ENCODE measurements at places on chromosomes 2 and 18.

DNA sequence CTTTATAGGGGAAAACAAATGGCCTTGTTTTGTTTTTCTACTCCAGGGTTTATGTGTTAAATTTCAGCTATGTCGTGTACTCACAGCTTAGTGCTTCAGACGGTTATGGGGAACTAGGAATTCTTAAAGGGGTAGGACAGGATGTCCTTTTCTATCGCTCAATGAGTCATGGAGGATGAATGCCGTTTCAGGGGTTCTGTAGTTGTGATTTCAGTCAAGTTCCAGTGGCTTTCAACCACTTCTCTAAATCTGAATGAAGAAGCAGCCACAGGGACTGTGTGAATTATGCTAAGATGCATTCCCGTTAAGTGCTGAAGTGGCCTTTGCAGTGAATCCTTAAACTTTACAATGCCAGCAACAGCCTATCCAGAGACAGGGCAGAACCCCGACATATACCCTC, 1231.7 kb upstream of the ZEB2 start:
- DNase-seq = no peak

GRCh38 chr18:21257386-21257785, 15.4 kb downstream of the GREB1L start:
- no peak for DNase-seq

GRCh38 chr2:200525882-200526651, at the start of gene SGO2:
Gene SGO2 (plus strand): TSS chr2:200526207. CDS start chr2:200532976, 6,769 bp downstream.
- peak; percentile 97 for DNase-seq

- DNase-seq = no peak
Measured at GRCh38 chr18:74221081-74221480, 70.7 kb downstream of the CYB5A start.

DNA sequence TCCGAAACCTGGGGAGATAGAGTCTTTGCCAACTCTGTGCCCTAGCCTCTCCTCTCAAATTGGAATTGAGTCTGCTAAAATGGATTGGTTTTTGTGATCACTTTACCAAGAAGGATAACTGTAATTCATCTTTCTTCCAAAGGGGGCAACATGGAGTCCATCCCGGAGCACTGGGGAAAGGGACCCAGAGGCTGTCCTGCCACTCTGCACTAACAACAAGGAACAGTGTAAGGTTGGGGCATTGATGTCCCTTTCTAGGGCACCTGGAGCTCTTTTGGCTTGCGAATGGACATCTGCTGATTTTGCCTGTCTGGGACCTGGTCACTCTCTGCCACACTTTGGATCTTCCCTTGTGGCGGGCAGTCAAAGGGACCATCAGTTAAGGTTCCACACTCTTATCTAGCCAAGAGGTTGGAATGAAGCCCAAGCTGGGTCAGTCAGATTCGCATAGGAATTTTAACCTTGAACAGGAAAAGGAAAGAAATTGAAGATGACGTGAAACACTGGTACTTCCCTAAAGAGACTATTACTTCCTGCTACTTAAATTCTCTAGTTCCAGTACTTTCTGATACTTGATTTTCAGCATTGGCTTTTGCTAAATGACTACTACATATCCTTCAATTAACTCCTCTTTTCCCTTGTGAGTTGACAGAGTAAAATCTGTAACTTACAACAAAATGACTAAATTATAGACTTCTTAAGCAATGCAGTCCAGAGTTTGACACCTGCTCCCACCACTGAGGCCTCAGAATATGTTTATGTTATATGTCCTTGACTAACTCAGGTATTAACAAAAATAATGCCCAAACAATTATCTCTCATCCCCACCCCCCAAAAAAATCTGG, 64.7 kb upstream of the KLF7 start:
- peak; percentile 41 for DNase-seq

DNA sequence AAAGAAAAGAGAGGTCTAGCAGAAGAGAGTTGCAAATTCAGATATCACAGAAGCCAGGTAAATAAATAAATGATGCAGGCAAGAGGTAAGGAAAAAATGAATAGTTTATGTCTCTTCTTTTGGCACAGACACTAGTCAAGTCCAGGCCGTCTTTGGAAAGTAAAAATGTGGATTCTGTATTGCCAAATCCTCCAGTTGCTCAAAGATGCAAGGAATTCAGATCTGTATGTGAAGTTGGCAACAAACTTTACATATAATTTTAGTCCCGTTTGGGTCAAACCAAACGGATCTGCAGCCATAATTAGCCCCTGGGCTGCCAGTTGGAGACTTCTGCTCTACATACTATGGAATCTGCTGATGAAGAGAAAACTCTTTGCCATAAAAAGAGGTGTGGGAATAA, 200.5 kb upstream of the RND3 start:
- DNase-seq = no peak

DNA sequence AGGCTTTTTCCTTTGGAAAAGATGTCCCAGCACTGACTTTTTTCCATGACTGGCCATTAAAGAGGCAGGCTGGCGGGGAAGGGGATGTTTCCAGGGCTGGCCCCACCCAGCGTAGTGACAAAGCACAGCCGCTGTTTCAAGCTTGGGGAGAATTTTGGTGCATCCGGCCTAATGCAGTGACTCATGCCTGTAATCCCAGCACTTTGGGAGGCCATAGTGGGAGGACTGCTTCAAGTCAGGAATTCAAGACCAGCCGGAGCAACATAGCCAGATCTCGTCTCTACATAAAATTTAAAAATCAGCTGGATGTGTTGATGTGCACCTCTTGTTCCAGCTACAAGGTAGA, 78.0 kb upstream of the SH3BP4 start:
- no peak for DNase-seq

DNA sequence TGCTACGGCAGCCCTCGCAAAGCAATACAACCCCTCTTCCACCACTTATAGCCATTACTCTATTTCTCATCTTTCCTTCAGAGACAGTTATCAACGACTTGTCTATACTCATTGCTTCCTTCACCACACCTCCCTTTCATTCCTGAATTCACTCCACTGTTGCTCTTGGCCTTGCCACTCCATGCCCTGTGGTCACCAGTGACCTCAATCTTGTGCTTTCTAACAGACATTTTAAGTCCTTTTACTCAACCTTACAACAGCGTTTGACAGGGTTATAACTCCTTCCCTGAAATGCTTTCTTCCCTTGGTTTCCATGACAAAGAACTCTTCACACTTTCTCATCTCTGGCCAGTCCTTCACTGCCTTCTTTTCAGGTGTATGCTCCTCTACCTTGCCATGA, 90.6 kb upstream of the CCDC141 start:
- DNase-seq = no peak

- no peak for DNase-seq
Measured at GRCh38 chr2:162233197-162233596, 10.0 kb downstream of the FAP start.

GRCh38 chr2:40458271-40458794, 6.4 kb upstream of the SLC8A1 start:
- peak; percentile 59 for DNase-seq

- no peak for DNase-seq
Measured at GRCh38 chr2:88637464-88637863, 10.2 kb upstream of the EIF2AK3 start.

- DNase-seq = no peak
Measured at GRCh38 chr2:31259075-31259474, 25.1 kb downstream of the EHD3 start.

- DNase-seq = no peak
Measured at GRCh38 chr18:6566338-6566911, 151.7 kb upstream of the L3MBTL4 start.

- DNase-seq = no peak
Measured at GRCh38 chr2:120123090-120123489, 100.1 kb downstream of the TMEM185B start.

GRCh38 chr18:11861583-11862288, 10.5 kb downstream of the CHMP1B start:
- no peak for DNase-seq

DNA sequence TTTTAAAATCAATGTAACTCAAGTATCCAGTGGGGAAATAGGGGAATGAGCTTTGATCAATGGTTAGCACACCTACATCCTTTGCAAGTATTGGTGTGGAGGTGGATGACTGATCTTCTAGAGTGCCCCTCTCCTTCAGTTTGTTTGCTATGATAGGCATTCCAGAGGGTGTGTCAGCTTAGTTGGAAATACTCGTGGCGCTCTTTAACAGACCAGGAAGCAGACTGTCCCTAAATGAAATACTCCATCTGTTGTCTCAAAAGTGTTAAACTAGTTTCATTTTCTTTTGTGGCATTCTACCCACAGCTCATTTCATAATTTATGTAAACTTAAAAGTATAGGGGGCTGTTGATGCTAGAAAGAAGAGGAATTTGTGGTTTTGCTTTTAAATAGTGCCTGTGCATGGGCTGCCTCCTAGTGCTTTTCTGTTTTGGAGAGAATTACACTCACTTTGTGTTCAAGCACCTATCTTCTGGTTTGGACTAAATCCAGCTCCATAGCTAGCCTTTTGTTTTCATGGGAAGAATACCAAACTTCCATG, 66.2 kb downstream of the STAT1 start:
- no peak for DNase-seq

GRCh38 chr18:66994790-66995189, 390.9 kb upstream of the CDH19 start:
- no peak for DNase-seq

GRCh38 chr2:75637568-75637967, 9.0 kb upstream of the MRPL19 start:
- no peak for DNase-seq

- no peak for DNase-seq
Measured at GRCh38 chr2:82330155-82330554, 2025.6 kb upstream of the LRRTM1 start.

DNA sequence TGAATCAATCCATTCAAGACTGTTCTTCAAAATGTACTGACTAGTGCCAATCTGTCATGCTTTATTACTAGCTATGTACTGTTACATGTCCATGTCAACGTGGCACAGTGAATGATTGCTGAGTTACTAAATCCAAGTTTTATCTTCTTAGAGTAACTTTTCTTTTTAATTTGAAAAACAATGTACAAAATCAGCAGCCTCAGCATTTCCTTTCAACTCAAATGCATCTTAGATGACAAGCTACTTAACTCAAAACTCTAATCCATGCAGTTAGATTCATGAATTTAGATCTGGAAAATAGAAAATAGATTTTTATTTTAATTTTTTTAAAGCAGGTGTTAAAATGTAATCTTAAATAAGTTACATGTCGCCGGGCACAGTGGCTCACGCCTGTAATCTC, 174.2 kb downstream of the CAPN13 start:
- no peak for DNase-seq

DNA sequence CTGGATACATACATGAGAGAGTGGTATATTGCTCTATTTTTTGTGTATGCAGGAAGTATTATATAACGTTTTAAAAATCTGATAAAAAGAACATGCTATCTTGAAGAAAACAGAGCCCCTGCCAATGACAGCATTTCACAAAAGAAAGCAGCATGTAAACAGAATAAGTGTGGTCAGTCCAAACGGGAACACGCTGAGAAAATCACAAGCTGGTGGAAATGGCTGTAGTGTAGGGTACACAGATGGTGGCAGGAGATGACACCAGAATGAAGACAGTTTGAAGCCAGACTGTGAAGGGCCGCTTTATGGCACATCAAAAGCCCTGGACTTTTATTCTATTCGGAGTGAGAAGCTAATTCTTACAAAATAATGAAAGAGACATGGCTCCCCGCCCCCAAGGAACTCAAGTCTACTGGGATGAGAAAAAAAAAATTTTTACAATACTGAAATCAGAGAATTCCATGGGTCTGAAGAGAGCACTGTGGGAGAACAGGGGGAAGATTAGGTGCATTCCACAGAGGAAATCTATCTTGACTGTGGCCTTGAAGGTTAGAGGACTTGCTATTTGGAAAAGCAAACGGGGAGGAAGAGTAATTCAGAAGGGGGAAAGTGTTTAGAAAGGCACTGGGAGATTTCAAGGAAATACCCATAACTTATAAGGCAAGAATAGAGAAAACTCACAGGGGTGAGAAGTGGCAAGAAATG, 217.7 kb upstream of the SMAD7 start:
- no peak for DNase-seq

DNA sequence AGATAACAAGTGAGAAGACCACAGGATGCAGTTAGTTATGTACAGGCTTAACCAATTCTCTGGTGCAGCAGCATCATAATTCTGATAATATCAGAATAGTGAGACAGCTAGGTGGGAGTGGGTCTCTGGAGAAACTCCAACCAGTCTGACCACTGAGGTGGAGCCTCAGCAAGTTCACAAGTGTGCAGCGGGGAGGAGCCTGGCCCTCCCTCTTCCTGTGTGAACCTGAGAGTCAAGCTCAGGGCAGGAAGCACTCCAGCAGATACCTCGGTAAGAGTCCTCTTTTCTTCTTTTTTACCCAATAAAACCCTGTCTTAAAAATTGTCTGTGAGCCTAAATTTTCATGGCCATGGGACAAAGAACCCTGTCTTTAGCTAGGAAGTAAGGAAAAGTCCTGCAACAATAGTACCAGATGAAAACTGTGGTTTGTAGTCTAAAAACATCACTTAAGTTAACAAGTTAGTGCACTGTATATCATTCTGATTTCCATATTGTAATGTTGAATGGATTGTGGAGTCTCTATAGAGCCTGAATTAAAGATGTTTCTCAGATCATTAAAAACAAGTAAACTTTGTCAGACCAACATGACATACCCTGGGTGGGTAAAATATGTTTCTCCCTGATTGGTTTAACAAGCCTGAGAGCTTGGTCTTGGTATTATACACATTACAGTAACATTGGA, 370.8 kb downstream of the TMEM182 start:
- DNase-seq = no peak

DNA sequence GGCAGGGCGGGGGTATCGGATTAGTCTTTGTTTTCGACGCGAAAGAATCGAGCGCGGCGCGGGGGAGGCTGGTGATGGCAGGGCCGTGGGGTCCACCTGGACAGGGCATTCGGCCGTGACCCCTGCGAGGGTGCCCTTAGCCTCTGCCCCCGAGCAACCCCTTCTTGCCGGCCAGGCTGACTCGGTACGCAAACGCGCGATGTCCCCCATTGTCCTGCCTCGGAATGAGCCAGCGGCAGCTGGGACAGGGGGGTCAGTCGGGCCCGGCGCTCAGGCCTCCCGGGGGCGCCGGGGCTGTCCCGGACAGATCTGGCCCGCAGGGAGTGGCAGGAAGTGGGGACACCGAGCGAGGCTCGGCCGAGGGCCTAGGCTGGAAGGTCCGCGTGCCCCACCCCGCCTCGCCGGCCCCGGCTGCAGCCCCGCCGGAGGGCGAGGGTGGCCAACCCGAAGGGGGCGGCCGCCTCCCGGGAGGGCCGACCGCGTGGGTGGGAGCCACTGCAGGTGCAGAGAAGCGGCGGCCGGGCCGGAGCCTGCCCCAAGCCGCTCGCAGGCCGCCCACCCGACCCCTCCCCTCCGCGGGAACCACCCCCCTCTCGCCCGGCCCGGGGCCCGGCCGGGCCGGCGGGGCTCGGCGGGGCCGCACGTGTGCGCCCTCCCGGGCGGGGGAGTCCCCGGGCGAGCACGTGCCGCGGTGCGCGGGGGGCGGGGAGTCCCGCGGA, at the start of gene TET3:
TET3 (plus strand) TSS at position 708 of the 719 bp plus-strand sequence. CDS start 1,494 bp downstream, outside the sequence.
- peak; percentile 79 for DNase-seq

GRCh38 chr2:47386551-47386950, 16.4 kb upstream of the MSH2 start:
- DNase-seq = no peak

- DNase-seq = no peak
Measured at GRCh38 chr18:71529703-71530303, 1014.3 kb downstream of the CBLN2 start.

GRCh38 chr18:46624127-46624526, 32.9 kb downstream of the LOXHD1 start:
- no peak for DNase-seq
